ENCODE measurements at places on chromosomes 3 and 15. TPM values are rescaled to one million over a fixed set of nuclear protein-coding genes. Genes with fewer than 3 reads are reported as not detected.

DNA sequence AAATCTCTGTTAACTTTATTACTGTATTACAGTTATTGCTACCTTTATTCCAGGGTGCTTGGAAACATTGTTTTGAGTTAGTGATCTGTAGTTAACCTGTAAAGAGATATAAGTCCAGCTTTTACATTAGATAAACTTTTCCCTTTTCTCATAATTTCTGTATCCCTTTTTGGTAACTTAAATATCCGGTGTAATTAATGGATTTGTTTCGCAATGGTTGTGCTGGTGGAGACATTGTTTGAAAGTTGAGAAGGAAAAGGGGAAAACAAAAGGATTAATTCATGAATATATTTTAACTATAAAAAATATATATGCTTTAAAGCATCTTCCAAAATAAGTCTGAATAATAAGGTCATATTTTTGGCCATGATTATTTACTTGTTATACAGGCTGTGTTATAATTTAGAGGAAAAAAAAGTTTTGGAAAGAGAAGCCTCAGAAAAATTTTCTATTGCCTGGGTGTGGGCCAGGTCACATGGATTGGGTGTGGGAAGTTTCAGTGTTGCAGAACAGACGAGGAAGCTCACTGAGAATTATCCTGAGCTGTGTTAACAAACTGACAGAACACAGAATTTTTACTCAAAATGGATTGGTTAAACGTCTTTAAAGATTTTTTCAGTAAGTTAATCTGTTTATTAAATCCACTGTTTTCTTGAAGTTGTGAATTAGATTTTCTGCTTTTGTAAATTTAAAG lies 27.7 kb upstream of the IL20RB start:
- no peak for DNase-seq

DNA sequence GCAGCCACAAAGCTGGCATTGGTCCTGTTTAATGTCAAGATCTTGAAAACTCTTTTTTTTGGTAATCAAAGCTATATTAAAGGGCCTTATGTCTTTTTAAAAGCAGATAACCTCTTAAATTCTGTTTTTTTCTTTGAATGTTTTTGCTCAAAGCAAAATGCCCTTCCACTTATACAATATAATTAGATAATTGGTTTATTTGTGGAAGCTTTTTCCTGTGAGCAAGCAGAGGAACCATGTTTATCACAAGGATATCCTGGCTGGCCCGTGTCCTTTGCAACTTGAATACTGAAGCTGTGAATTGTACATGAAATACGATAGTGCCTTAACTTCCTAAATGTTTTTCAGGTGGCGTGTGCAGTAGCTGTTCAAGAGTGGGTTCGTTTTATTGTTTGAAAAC lies 2.6 kb downstream of the ST3GAL6 start:
- DNase-seq, result no peak

CLDN16 gene
- 0.89 TPM for total RNA-seq

PODXL2 gene
- 0.67 TPM for total RNA-seq

LOXL1 gene
- 1.4 TPM for total RNA-seq

DNA sequence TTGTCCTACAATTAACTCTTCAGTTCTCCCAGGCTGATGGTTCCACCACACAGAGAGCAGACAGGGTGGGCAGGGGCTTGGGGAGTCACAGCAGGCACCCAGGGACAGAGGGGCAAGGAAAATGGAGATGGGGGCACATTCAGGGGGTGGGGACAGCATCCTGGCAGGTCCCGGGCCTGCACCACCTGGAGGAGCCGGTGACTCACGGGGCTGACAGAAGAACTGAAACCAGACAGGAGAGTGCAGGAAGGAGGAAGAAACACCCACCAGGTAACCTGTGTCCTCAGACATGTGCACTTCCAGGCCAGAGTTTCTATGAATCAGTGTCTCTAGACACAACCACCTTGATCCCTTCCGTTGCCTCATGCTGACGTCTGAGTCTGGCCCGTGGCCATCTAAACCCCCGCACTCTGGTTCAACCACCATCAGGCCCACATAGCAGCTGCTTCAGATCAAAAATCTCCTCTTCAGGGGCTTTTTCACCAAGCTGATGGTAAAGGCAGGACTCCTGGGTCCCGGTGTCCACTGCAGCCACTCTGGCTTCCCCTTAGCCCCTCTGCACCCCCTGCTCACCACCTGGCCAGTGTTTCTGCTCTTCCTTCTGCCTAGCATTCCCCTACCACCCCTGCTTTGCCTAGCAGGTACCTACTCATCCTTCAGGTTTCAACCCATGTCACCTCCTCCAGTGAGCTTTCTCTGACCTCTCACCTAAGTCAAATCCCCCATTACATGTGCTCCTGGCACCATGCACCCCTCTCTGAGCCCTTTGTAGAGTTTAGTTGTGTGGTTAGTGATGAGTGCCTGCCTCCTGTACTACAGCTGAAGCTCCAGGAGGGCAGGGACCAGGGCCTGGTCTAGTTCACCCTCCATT lies 16.5 kb upstream of the CYP11A1 start:
- DNase-seq, result peak; percentile 34

DNA sequence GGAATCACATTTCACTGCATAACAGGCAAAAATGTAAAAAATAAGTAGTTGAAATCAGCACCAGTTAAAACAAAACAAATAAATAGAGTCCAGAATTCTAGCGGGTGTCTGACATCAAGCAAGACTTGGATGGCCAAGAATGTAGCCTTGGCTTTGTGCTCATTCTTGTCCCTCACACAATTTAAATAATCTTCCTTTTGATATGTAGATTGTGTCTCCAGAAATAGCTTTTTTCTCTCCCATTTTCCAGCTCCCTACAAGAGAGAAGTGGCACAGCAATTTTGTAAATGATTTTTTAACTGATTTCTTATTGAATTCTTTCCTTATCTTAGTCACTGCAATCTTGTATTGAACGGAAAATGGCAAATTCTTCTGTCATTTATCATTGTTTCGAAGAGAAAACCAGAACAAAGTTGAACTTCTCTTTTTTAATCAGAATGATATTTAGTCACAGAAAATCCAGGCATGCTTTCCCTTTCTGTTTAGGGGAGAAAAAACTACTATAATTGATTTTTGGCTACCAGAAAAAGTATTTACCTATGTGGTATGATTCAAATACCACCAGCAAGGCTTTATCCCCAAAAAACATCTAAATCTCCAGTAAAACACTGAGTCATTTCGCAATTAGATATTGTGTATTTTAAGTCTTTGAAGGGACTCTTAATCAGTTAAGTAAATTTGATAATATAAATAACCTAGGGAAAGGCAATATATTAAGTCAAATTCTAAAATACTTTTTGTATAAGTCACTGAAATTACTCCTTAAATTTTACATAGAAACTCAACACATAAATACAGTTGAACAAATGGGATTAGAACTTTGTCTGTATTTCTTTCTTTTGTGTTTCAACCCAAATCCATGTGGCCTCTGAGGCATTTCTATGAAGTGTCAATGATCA lies 481.7 kb downstream of the GBE1 start:
- no peak for DNase-seq

PRSS50 gene
- total RNA-seq, result 0.33 TPM

ESYT3 gene
- 0.05 TPM for total RNA-seq

DNA sequence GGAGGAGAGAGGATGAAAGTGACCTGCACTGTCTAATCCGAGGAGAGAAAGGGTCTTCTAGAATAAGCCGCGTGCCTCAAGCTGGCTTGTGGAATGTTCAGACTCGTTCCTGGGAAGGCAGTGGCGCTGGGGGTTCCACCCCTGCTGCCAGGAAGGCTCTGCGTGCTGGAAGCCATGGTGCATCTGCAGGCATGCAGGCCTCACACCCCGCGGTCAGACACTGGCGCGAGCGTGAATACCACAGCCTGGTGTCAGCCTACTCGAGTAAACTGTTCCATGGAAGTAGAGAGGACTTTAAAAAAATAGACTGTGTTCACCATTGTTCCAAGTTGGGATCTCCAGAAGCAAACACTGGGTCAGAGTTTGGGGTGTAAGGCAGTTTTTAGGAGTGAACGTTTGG lies 25.9 kb upstream of the GABRG3 start:
- no peak for DNase-seq

GRCh38 chr15:42721016-42721415 lies 15.9 kb downstream of the CDAN1 start:
- DNase-seq, result no peak

DNA sequence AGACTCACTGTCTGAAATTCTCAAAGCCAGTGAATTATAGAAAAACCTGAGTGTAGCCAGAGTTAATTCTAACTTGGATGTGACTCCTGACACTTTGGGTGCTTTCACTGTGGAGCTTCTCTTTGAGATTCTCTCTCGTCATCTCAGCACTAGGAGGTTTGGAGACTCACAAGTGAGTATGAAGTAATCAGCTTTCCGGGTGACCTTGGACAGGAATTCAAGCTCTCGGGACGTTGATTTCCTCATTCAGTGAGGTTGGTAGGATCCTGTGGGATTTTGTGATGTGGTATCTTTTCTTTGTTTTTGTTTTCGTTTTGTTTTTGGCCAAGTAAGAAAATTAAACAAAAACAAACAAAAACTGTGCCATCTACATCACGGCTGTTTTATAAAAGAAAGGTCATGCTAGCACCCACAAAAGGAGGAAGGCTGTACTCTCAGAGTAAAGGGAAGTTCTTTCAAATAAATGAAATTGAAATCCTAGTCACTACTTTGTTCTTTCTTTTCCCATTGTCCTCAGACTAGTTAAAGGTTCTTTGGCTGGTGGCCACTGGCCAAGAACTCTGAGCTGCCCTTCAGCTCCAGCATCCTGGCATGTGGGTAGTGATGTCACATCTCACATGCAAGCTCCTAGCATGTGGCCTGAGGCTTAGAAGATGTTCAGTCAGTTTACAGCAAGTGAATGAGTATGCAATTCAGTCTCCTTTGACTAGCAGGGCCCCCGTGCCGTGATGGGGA lies 263.3 kb upstream of the TPM1 start:
- no peak for DNase-seq

DNA sequence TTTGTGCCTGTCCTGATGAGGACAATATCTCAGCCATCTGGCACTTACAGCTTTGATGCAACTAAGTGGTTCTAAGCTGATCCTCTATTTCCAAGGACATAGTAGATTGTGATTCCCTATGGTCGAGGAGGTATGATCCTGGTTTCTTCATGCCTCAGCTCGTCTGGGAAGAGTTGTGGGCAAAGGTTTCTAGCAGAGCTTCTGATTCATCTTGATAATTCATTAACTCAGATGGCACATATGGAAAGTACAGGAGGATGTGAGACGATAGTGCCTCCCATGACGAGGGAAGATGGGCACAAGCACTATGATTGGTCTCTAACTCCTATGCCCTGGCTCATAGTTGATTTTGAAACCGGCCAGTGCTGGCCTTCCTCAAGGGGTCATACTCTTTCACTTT lies 334.2 kb upstream of the SEMA6D start:
- DNase-seq, result no peak

DNA sequence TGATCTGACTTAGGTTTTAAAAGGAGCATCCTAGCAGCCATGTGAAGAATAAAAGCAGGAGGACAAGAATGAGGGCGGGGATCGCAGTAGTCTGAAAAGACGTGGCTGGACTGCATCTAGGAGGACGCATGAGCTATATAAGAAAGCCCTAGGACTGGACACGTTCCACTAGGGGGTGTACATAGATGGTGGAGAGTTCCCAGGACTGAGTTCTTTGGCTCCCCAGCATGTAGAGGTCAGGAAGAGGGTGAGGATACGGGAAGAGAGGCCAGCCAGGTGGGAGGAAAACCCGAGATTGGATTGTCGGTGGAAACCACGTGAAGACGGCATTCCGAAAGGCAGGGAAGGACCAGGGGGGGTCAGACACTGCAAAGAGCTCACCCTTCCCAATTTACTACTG lies 64.2 kb upstream of the CFAP161 start:
- DNase-seq, result no peak

DNA sequence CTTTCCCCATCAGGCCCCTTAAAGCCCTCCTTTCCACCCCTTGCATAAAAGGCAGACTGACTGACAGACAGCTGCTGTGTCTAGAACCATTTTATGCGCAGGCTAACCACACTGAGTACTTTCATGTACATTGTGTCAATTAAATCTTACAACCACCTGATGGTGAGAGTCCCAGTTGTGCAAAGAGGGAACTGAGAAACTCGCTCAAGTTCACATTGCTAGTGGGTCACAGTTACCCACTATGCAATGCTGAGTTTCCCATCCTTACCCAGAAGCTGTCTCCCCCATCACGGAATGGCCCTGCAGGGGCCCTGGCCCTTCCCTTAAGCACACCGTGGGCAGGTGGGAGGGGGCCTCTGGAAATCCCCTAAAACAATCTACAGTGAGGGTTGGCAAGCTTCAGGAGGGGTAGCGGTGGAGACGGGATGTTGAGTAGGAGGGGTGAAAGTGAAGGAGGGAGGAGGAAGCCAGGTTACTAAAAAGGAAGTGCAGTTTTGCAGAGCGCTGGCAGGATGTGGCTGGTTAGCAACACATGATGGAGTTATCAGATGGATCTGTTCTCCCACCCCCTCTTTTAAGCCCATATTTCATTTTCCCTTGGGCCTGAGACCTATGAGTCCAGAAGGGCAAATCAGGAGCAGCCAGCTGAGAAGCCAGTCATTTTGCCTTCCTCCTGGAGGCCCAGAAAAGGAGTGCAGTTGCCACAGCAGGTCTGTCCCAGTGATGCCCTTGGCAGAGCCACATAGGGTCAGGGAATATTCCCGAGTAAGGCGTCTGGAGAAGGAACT lies 30.0 kb downstream of the STARD5 start:
- no peak for DNase-seq

LXN gene
- total RNA-seq, result 52.2 TPM
